ENCODE measurements at places on chromosomes 2 and 18.
A peak's percentile ranks its signal among the peaks of the same experiment; 100 is the strongest.

DNA sequence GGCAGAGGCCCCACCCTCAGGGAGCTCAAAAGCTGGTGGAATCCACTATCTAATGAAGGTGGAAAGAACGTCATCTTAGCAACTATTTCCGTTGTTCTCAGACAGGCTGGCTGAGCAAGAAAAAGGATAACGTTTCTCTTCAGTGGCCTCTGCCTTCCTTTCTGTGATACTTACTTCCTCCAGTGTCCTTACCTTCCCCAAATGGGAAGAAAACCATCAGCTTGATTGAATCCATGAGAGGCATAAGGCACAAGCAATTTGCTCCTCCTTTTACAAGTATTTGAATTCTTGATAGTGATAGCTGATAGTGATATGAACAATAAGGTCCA is 8.1 kb upstream of the NCOA1 start:
- H3K27me3 ChIP-seq: peaks cover 5% of the 10 kb centered on the region
- H3K27ac ChIP-seq: no peak overlapping the region
- H3K4me3 ChIP-seq: no peak overlapping the region
- H3K4me1 ChIP-seq: peaks cover 3% of the 10 kb centered on the region

GRCh38 chr2:65390134-65390533 is 42.3 kb downstream of the SPRED2 start:
- H3K27me3 ChIP-seq: peaks cover 6% of the 10 kb centered on the region
- no peak overlapping the region for H3K4me3 ChIP-seq
- peak; percentile 67 for DNase-seq
- H3K36me3 ChIP-seq: no peaks in the 10 kb centered on the region
- no peak overlapping the region for H3K27ac ChIP-seq

GRCh38 chr2:15893085-15893484 is 47.3 kb upstream of the MYCN start:
- H3K4me1 ChIP-seq: no peaks in the 10 kb centered on the region
- no peaks in the 10 kb centered on the region for H3K36me3 ChIP-seq
- no peak overlapping the region for H3K27ac ChIP-seq

- no peaks in the 10 kb centered on the region for H3K4me1 ChIP-seq
- peaks cover 6% of the 10 kb centered on the region for H3K27me3 ChIP-seq
- no peaks in the 10 kb centered on the region for H3K36me3 ChIP-seq
- H3K27ac ChIP-seq: no peak overlapping the region
- no peak for DNase-seq
These were observed 32.0 kb upstream of the MYCN start for GRCh38 chr2:15908371-15908770.

DNA sequence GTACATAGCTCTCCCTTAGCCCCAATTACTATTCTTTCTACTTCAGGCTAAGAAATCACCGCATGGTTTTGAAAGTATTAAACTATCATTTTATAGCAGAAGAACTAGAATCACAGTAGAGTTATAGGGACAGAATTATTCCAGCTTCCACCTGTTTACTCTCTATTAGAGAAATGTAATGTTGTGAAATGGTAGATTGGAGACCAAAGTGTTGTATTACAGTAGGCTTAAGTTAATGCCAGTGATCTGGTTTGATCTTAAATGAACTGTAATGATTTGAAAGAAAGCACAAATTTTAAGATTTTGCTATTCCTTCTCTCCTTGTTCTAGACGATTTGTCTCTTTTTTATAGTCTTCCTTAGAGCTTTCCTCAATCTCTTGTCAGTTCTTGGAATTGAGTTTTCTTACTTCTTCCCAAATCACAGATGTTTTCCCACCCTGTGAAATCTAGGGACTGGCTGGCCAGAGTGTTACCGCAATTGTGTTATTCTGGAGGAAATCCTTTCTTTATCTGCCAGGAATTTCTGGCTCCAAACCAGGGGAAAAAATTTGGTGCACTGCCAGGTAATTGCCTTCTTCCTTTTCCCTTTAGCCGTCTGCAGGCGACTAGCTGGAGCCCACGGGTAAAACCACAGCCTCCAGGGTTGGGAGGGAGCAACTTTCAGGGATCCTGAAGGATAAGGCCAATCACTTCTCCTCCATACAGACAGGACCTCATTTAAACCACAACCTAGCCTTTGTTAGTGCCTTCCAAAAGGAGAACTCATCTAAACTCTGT is 51.7 kb downstream of the NOP58 start:
- H3K27ac ChIP-seq: no peak overlapping the region
- no peak for DNase-seq
- no peaks in the 10 kb centered on the region for H3K27me3 ChIP-seq
- H3K4me1 ChIP-seq: no peaks in the 10 kb centered on the region
- no peak overlapping the region for H3K4me3 ChIP-seq

DNA sequence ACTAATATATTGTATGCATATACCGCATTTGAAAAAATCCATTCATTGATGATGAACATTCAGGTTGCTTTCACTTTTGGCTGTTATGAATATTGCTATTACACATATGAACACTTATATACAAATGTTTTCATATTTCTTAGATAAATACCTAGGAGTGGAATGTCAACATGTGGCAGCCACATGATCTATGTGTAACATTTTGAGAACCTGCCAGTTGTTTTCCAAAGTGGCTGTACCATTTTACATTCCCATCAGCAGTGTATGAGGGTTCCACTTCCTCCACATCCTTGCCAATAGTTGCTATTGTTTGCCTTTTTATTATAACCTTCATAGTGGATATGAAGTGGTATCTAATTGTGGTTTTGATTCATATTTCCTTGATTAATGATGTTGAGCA is 40.5 kb downstream of the CCDC85A start:
- no peak overlapping the region for H3K4me3 ChIP-seq
- no peaks in the 10 kb centered on the region for H3K4me1 ChIP-seq
- no peaks in the 10 kb centered on the region for H3K27me3 ChIP-seq
- no peaks in the 10 kb centered on the region for H3K36me3 ChIP-seq
- no peak overlapping the region for H3K27ac ChIP-seq

DNA sequence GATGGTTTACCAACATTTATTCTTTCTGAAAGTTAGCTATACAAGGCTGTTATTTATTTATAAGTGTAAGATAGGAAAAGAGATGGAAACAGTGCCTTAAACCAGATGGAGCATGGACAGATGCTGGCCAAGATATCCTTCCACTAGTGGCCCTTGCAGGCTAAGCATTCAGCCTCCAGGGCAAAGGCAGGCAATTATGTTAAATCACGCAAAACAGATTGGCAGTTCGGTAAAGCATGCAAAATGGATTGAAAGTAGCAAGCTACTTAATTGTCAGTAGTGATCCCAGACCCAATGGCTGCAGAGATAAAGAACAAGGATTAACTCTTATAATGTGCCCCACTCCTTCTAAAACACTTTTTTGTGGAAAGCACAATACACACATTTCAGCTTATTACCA is 105.4 kb upstream of the MAP4K3 start:
- peaks cover 5% of the 10 kb centered on the region for H3K4me1 ChIP-seq
- DNase-seq: no peak
- no peak overlapping the region for H3K27ac ChIP-seq

DNA sequence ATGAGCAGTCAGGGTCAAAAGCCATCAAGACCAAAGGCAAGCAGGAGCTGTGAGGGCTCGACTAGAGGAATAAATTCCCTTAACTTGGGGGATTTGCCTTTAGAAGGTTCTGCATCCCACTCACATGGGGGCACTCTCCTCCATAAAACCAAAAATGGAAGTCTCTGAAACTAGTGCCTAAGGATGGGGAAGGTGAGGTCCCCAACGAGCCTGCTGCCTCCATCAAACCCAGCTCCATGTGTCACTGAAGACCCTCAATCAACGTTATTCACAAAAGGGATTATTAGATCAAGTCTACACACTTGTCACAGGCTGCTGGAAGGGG is 254.9 kb upstream of the NCKAP5 start:
- H3K27me3 ChIP-seq: peaks cover 2% of the 10 kb centered on the region
- DNase-seq: no peak
- H3K4me1 ChIP-seq: no peaks in the 10 kb centered on the region
- no peaks in the 10 kb centered on the region for H3K36me3 ChIP-seq
- no peak overlapping the region for H3K4me3 ChIP-seq

DNA sequence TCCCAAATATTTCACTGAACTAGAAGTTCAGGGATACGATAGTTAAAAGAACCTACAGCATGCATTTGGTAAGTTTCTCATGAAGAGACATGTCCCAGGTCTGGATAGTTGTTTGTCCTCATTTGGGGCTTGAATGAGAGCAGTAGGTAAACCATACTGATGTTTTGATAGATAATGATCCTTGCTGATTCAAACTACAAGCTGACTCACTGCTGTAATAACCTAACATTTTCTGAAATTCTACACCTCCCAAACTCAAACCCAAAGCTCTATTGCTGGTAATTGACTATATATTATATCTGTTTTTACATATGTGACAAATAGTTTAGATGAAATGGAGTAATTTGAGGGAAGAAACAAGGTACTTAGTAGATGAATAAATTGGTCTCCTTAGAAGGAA is 154.1 kb upstream of the BOD1L2 start:
- peaks cover 9% of the 10 kb centered on the region for H3K4me1 ChIP-seq
- H3K27me3 ChIP-seq: no peaks in the 10 kb centered on the region
- H3K36me3 ChIP-seq: peaks cover 4% of the 10 kb centered on the region
- no peak for DNase-seq
- H3K27ac ChIP-seq: no peak overlapping the region
- H3K4me3 ChIP-seq: no peak overlapping the region

GRCh38 chr2:107025869-107026380 is 140.0 kb upstream of the ST6GAL2 start:
- no peak for DNase-seq
- H3K36me3 ChIP-seq: no peaks in the 10 kb centered on the region
- H3K4me1 ChIP-seq: no peaks in the 10 kb centered on the region
- no peak overlapping the region for H3K27ac ChIP-seq
- no peaks in the 10 kb centered on the region for H3K27me3 ChIP-seq

DNA sequence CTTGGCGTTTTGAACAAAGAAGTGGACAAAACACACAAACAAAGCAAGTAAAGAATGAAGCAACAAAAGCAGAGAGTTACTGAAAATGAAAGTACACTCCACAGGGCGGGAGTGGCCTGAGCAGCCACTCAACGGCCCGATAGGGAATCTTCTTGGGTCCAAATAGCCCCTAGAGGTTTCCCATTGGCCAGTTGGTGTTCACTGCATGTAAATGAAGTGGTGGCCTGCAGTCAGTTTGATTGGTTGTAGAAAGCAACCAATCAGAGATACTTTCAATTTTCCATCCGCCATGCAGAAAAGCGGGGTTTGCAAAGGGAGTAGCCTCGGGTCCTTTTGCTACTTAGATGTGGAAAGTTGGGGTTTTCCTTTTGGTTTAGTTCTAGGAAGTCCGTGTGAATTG is 31.6 kb downstream of the CYBRD1 start:
- DNase-seq: no peak
- no peaks in the 10 kb centered on the region for H3K27me3 ChIP-seq
- peaks cover 3% of the 10 kb centered on the region for H3K4me1 ChIP-seq
- no peaks in the 10 kb centered on the region for H3K36me3 ChIP-seq
- H3K27ac ChIP-seq: no peak overlapping the region

GRCh38 chr18:63421514-63421913 is 762 bp downstream of the VPS4B start:
- H3K27me3 ChIP-seq: no peaks in the 10 kb centered on the region
- peak overlapping the region; percentile 95 for H3K27ac ChIP-seq
- DNase-seq: no peak
- H3K4me3 ChIP-seq: peak overlapping the region; percentile 99
- H3K36me3 ChIP-seq: peaks cover 17% of the 10 kb centered on the region

DNA sequence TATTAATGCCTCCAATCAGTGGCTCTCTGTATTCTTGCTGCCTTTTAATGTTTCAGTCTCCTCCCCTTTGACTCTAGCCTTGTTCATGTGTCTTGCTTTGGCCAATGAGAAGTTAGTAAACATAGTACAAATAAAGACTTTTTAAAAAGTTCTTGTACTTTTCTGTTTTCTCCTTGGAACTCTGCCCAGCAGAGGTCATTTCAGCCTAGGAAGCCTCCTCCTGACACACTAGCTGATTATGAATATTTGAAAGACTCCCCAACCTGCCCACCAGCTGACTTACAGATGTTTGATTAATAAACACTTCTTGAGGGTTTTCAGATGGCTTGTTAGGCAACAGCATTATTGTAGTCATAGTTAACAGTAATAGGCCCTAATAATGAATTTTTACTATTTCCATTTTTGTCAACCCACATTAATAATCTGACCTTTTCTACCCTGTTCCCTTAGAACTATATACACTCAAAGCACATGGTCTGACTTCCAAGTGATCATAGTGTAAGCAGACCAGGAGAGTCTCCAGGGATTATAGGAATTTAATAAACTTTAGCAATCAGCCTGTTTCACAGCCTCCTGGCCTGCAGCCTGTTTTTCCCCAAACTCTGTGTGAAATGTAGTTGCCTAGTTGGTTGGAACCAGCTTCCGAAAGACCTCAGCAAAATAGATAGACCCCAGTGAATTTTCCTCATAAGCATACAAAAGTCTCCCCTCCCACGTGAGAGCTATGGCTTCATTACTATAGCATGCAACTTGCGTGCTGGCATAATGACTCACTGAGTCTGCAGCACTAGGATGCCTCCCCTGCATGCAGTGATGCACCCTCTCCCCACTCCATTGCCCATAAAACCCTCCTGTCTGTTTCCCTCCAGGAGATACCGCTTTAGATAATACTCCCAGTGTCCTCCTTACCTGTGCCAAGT is 670.7 kb upstream of the ZNF804A start:
- no peaks in the 10 kb centered on the region for H3K36me3 ChIP-seq
- H3K4me3 ChIP-seq: no peak overlapping the region
- H3K27ac ChIP-seq: no peak overlapping the region
- no peak for DNase-seq

DNA sequence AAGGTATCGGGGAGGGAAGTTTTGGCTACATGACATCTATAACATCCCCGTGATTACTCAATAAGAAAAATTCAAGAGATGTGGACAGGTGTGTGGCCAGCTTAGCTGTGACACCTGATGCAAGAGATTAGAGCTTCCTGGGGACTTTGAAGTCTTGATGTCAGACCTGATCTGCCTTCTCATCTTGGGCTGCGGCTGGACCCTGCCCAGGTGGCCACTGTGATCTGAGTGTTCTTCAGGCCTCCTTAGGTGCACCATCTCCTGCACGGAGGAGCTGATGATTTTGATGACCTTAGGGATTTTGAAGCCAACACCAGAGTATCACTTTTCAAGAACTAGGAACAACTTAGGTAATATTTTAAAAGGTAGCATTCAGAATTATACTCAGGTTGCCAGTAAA is 113.5 kb downstream of the FEZ2 start:
- no peak overlapping the region for H3K4me3 ChIP-seq
- no peaks in the 10 kb centered on the region for H3K4me1 ChIP-seq
- no peaks in the 10 kb centered on the region for H3K27me3 ChIP-seq

- H3K27me3 ChIP-seq: no peaks in the 10 kb centered on the region
- no peak overlapping the region for H3K27ac ChIP-seq
- no peaks in the 10 kb centered on the region for H3K4me1 ChIP-seq
- peaks cover 39% of the 10 kb centered on the region for H3K36me3 ChIP-seq
- no peak overlapping the region for H3K4me3 ChIP-seq
These were observed 43.7 kb downstream of the SMC6 start for GRCh38 chr2:17709897-17710296.

GRCh38 chr2:181131584-181131983 is 151.2 kb downstream of the UBE2E3 start:
- H3K4me1 ChIP-seq: peaks cover 53% of the 10 kb centered on the region
- H3K27me3 ChIP-seq: no peaks in the 10 kb centered on the region
- H3K36me3 ChIP-seq: peaks cover 26% of the 10 kb centered on the region
- H3K27ac ChIP-seq: peak overlapping the region; percentile 83
- DNase-seq: peak; percentile 18
- peak overlapping the region; percentile 63 for H3K4me3 ChIP-seq

GRCh38 chr2:42008241-42008921 is 39.4 kb upstream of the PKDCC start:
- H3K4me3 ChIP-seq: no peak overlapping the region
- peaks cover 13% of the 10 kb centered on the region for H3K4me1 ChIP-seq
- H3K27me3 ChIP-seq: peaks cover 12% of the 10 kb centered on the region
- H3K27ac ChIP-seq: no peak overlapping the region
- no peak for DNase-seq

GRCh38 chr2:163953390-163953907 is 217.6 kb upstream of the FIGN start:
- H3K4me1 ChIP-seq: no peaks in the 10 kb centered on the region
- no peak overlapping the region for H3K27ac ChIP-seq
- DNase-seq: no peak

All from activated CD4-positive, alpha-beta T cell treated with anti-CD3 and anti-CD28 coated beads for 36 hours (primary cell).